Posterior cingulate gyrus (tissue), 11 donors: ENCODE measurements at places on chromosomes 13 and 19.

DNA sequence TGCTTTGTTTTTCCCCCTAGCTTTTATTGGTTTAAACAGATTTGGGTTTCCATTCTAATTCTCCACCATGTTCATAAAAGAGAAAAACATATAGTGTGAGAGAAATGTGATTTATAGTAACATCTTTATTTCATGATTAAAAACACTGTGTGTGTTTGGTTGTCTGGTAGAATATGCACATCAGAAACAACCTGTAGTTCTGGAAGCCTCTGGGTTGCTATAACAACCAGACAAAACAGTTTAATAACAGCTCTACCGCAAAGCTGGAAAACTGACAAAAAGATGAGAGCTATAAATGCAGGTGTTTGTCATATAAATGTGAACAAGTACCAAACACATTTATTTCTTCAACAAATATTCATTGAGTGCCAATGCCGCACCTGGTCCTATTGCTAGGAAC, 9.8 kb downstream of the KBTBD6 start:
- no peak for DNase-seq

- DNase-seq, result no peak
Measured at GRCh38 chr13:82827724-82828123, 1054.5 kb downstream of the SLITRK1 start.

DNA sequence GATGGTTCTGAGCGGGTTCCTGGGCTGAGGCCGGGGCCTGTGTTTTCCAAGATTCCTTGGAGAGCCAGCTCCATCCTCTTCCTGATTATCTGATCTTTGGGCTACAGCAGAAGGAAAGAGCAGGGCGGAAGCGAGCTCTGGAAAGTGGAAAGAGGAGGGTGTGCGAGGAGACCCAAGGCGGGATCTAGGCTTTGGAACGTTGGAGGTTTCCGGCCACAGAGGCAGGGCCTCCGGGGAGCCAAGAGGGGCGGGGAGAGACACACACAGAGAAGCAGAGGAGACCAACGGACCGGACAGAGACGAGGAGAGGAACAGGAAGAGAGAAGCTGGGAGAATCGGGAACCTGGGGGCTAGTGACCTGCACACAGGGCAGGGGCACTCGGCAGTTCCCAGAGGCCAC, at the start of gene CLEC11A:
CLEC11A (plus strand) TSS at position 296 of the 400 bp plus-strand sequence. CDS start 162 bp downstream, outside the sequence.
- no peak for DNase-seq

DNA sequence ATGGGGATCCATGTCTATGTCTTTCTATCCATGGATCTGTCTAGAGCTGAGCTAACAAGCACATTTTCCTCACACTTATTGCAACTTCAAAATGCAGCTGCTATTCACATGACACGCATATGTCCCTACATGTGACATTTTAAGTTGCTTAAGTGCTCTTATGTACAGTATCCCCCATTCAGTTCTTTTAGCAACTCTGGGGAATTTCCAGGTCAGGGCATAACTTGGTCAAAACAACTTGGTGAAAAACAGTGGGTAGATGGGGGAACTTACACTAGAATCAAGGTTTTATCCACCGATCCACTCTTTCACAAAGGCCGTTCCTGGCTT, 73.0 kb downstream of the COL4A1 start:
- no peak for DNase-seq

DNA sequence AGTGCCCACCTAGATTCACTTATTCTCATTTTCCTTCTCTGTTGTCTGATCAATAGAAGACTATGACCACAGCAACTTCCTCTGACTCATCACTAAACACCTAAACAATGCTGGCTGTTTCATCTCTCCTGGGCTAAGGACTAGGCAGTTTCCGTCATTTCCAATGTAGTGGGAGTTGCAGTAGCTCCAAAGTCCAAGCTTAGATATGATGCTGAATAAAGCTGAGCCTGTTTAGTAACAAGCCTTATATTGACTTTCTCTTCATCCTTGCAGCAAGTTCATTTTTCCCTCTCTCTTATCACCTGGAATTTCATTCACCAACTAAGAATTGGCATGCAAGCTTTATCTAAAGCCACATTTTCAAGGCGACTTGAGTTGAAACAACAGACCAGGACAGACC, 53.5 kb upstream of the PCDH9 start:
- no peak for DNase-seq

- no peak for DNase-seq
Measured at GRCh38 chr19:3684054-3684816, 16.0 kb downstream of the PIP5K1C start.

DNA sequence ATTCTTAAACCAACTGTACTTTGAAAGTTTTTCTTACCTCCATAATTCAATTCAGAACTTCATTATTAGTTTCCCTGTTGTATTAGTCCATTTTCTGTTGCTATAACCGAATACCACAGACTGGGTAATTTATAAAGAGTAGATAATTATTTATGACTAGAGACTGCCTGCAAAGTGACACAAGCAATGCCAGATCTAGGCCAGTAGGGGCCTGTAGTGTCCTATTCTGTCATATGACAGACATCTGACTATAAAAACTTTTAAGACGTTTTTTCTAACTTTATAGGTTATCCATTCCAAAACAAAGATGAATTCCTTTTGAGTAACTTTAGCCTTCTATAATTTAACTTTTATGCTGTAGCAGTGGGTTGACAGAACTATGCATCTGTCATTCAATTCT, 2783.8 kb downstream of the PCDH9 start:
- DNase-seq, result no peak

DNA sequence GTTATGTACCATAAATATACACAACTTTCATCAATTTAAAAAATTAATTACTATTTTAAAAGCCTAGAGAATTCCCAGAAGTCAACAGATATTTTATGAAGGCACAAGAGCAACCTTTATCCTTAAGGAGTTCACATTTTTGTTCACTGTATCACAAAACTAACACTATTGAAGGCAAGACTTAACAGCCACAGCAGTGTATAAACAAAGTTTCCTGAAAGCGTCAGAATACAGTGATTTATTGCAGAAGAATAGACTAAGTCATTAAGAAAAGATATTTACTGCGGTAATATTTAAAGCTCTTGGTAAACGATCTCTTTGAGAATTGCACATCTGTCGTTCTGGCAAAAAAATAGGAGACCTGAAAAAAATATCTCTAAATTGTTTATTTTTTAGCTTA, 419.3 kb upstream of the NBEA start:
- no peak for DNase-seq

DNA sequence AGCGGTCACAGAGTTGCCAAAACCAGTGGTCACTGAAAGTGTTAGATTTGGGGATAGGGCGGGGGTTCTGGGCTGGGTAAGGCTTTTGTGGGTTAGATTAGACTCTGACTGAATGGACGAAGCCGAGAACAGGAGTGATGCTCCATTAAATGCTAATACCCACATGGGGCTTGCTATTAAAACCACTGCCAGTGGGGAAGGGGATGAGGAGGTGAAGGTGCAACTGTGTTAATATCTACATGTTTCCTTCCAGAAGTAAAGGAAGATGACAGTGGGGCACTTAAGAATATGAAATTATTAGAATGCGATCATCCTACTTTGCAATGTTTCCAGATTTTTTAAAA, 573 bp upstream of the ZNF614 start:
- DNase-seq, result no peak
